ENCODE measurements at places on chromosomes 5 and 9.

- DNase-seq, result no peak
Observed at GRCh38 chr9:2267181-2267745, 252.1 kb downstream of the SMARCA2 start.

GRCh38 chr5:84370176-84370575 is 14.5 kb downstream of the EDIL3 start:
- DNase-seq, result no peak

DNA sequence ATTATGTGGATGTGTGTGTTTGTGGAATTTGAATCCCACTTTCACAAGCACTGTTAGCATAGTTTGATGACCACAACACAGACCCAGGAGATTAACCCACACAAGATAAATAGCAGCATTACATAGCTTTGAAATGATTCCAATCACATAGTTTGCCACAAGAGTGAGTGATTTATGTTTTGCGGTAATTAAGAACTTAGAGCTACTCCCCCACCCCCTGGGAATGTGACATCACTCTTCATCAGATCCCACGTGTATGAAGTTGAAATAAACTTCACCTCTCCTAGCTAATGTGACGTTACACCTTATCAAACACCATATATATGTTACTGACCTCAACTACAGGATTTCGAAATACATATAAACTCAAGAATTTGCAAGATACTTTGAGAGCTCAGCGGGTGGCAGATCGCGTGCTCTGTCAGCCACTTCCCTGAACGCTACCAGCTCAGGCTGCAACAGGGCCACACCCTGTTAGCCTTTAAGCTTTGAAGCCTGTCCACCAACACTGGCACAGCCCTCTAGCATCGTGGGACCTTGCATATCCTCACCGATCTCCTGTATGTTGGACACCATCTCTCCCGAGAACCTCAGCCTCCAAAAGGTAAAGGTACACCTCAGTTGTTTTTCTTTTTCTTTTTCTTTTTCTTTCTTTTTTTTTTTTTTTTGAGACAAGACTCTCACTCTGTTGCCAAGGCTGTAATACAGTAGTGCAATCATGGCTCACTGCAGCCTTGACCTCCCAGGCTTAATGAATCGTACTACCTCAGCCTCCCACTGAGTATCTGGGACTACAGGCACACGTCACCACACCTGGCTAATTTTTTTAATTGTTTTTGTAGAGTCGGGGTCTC is 1.7 kb upstream of the AGTPBP1 start:
- no peak for DNase-seq

GRCh38 chr9:90343991-90344390 is 298.6 kb downstream of the DIRAS2 start:
- DNase-seq, result no peak

- no peak for DNase-seq
Observed at GRCh38 chr9:36924071-36924470, 110.0 kb downstream of the PAX5 start.
